ENCODE measurements at places on chromosomes 16 and 17.

DNA sequence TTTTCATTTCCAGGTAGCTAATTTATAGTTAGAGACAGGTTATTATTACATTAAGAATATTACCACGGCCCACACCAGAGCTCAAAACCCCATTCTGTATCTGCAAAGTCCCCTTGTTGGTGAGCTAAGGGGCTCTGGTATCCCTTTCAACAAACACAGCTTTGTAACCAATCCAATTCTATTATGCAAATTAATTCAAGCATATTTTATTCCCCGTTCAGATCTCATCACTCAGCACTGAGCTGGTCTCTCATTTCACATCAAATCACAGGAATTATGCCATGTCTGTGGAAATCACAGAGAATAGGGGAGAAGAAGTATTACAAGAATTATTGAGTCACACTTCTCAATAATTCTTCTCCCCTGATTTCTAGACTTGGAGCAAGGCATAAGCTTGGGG is 111.7 kb downstream of the CDH11 start:
- peak; percentile 75 for DNase-seq

DNA sequence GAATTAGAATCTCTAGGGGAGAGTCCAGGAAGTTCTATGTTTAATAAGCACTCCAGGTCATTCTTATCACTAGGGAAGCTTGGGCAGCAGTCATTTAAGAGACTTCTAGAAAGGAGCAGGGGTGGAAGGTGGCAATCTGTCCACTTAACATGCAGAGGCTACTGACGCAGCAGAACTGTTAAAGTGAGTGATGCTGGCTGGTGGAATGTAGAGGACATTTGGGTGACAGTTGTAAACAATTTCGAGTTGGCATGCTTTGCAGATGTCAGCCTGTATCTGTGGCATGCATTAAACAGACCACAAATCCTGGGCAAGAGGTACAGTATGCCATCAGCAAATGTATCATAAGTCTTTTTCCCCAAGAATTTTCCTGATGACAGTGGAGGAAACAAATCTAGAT is 40.5 kb upstream of the HS3ST3A1 start:
- no peak for DNase-seq

DNA sequence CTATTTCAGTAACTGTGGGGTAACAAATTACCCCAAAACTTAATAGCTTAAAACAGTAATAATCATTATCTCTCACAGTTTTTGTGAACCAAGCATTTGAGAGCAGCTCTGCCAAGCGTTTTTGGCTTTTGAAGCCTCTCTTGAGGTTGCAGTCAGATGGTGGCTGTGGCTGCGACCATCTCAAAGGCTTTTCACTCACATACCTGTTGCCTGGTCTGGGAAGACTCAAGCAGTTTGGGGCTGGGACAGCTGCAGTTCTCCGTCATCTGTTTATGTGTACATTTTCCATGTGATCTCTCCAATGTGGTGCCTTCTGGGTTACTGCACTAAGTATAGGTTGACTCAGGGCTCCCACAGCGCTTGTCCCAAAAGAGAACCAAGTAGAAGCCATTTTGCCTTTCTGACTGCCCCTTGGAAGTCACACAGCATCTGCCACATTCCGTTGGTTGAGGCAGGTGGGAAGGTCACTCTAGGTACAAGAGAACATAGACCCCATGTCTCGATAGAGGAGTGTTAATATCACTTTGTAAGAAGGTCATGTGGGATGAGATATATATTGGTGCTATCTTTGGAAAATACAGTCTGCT is 49.6 kb downstream of the LDHD start:
- no peak for DNase-seq

GRCh38 chr16:8894736-8895334 is 12.7 kb downstream of the LITAFD start:
- no peak for DNase-seq

DNA sequence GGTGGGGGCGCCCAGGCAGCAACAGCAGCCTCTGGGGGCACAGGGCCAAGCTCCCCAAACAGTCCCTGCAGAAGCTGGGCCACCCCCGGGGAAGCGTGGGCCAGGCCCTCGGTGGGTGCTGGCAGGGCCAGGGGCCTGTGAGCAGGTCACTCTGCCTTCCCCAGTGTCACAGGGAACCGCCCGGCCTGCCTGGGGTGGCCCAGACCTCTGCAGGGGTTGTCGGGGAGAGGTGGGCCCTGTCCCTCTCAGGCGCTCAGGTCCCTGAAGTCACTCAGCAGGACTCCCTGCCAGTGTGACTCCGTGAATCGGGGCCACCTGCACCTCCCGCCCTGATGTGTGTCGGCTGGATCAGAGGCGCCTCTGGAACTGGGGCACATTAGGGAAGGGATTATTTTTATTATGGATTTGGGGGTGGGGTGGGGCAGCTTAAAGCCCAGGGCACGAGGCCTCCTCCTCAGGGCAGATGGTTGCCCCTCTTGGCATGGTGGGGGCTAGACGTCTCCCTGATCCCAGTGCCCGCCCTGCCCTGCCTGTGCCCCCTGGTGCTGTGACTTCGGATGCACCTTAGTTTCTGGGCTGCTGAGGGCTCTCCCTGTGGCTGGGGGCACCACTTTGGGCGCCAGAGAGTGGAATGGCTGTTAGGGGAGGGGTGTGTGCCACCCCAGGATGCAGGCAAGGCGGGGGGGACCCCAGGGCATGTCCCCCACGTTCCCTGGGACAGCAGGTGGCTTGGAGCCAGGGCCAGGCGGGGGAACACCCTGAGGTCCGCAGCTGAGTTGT is 1.2 kb upstream of the GNG13 start:
- DNase-seq: no peak

DNA sequence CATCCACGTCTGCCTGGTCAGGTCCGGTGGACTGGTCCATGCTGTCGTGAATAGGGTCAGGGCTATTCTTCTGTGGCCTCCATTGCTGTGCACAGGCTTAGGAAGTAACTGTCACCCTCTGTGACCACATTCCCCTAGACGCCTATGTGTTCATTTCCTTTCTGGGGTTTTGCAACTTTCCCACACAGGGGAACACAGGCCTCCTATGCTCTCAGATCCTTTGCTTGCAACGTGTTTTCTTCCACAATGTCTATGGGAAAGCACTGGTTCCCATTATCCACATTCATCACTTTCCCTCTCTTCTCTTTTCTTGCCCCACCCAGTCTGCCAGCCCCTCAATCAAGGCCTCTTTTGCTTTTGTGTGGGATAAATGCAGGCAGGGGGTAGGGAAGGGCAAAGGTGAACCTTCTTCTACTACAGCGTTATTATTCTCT is 43.2 kb upstream of the DNAJA2 start:
- no peak for DNase-seq

GRCh38 chr17:57678393-57678792 is 66.7 kb downstream of the CCDC182 start:
- DNase-seq: no peak

DNA sequence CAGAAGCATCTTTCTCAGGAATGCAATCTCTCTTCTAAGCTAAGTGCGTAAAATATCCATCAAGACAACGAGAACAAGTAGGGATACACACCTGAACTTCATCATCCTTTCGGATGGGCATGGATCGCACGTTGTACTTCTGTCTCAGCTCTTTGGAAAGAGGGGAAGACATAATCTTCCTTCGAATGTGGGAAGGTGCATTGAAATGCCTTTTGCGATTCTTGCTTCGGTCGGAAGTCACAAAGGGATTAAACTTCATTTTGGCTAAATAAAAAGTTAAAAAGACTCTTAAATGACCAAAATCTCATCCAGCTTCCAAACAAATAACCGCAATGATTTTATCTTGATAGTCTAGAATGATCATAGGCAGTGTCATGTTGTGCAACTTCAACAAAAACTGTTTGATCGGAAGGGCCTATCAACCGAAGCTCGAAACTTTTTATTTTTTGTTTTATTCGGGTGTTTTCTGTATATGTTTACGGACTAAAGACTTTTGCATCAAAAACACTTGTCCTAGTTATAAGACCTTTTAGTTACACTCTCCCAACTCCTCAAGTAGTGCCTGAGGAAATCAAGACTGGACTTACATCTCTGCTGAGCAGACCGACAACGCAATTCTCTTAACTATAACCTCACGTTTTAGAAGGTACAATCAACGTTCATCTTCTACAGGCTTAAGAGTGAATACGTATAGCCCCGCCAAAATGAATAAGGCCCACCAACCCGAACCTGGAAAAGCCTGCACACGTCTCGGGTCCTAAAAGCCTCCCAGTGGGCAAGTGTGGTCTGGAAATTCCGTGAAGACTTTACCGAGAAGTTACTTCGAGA is 727 bp downstream of the RPL26 start:
- no peak for DNase-seq

- no peak for DNase-seq
Observed at GRCh38 chr17:29643817-29644160, 21.1 kb upstream of the CORO6 start.

- peak; percentile 59 for DNase-seq
Observed at GRCh38 chr16:87552772-87553573, 49.3 kb upstream of the JPH3 start.

DNA sequence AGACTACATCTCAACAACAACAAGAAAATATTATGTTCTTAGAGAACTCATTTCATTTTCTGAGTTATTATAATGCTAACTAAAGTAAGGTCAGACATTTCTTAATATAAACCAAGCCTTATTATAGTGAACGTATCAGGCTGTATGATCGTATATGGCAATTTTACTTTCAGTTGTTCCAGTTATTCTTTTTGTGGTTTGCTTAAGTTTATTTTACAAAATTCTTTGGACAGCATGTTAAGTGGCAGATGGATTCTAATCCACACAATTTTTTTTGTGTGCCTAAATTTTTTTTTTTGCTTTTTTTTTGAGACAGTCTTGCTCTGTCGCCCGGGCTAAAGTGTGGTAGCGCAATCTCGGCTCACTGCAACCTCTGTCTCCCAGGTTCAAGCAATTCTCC is 59.0 kb downstream of the VMP1 start:
- no peak for DNase-seq

DNA sequence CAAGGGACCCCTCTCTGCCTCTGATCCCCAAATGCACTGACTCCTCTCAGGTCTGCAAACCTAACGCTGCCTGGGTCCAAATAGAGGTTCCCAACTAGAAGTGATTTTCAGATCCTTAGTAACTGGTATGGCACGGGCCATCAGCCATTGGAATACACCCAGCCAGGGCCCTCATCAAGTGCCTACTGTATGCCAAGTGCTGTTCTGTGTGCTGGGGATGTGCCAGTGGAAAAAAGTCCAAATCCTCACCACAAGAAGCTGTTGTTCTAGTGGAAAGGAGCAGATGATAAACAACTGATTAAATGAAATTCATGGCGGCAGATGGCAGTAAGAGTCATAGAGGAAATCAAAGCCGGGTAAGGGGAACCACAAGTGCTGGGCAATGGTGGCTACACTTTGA is 57.2 kb upstream of the MED9 start:
- peak; percentile 75 for DNase-seq

- no peak for DNase-seq
Observed at GRCh38 chr16:4142268-4142667, 26.0 kb upstream of the ADCY9 start.

GRCh38 chr16:79195938-79196337 is 404.6 kb downstream of the MAF start:
- no peak for DNase-seq

Data from putamen (tissue), 1 donor.